ENCODE measurements at places on chromosomes 12 and 14.

GRCh38 chr12:119363037-119363436 lies 28.5 kb downstream of the CCDC60 start:
- no peak for DNase-seq

DNA sequence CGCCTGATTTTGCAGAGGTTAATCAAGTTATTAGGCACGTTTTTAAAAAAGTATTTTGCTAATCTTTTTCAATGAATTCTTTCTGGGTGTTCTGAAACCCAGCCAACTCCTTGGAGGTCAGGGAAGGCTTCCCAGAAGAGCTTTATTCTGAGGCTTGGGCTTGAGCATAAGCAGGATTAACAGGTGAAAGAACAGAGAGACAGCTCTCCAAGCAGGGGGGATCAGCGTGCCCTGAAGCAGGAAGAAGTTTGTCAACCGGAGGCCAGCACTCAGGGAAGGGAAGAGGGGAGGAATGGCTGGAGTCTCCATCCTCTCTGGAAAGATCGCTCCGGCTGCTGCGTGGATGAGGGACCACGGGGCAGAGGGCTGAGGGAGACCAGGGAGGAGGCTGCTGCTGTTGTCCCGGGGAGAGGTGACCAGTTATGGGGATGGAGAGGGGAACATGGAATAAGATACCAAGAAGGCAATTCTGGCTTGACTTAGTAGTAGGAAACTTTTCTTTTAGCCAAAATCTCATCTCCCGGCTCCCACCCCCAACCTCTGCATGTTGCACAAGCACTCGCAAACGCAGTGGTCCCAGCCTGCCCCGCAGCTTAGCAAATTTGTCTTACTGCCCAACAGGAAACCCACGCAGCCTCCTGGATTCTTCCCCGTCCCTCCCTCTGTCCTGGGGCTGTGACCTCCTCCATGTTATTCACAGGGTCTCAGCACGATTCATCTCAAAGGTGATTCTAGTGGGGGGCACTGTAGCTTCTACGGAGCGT lies 1.1 kb upstream of the SSH1 start:
- DNase-seq, result no peak

- no peak for DNase-seq
These were observed 17.6 kb downstream of the SLC38A6 start for GRCh38 chr14:60998617-60999016.

GRCh38 chr12:101064721-101065120 lies 145.3 kb downstream of the SLC5A8 start:
- no peak for DNase-seq

- DNase-seq, result no peak
These were observed 224.5 kb upstream of the FOXG1 start for GRCh38 chr14:28542040-28542439.

- no peak for DNase-seq
These were observed 55.3 kb upstream of the TMCC3 start for GRCh38 chr12:94705676-94706075.

DNA sequence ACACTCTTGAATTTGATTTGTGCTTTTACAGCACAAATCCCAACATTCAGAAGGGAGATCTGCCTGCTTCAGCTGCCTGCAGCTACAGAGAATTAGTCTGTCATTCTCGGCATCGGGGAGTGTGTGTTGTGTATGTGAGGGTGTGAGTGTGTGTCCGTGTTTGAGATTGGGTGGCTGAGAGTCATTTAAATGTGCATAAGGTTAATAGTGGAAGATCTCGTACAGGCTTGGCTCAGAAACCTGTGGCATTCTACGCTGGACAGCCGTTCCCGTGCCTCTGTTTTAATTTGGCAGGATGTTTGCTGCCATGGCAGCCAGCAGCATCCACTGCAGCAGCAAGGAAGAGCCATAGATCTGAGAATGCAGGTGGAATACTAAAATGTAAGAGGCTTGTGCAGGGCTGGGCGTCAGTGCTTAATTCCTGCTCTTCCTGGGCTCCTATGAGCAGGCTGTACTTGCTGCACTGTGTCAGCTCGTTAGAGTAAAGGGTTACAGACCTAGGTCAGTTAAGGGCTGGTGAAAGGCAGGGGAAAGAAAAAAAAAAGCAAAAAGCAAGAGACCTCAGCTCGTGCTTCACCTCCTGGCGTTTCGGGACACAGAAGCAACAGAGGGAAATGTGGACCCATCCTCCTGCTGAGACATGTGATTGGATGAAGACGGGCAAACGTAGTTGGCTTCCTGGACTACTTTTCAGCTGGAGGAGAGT lies 205.4 kb downstream of the NAV3 start:
- DNase-seq, result no peak

- no peak for DNase-seq
These were observed 16.0 kb upstream of the SELPLG start for GRCh38 chr12:108649669-108650068.

GRCh38 chr14:75979071-75979571 lies 2.7 kb downstream of the TGFB3 start:
- no peak for DNase-seq

DNA sequence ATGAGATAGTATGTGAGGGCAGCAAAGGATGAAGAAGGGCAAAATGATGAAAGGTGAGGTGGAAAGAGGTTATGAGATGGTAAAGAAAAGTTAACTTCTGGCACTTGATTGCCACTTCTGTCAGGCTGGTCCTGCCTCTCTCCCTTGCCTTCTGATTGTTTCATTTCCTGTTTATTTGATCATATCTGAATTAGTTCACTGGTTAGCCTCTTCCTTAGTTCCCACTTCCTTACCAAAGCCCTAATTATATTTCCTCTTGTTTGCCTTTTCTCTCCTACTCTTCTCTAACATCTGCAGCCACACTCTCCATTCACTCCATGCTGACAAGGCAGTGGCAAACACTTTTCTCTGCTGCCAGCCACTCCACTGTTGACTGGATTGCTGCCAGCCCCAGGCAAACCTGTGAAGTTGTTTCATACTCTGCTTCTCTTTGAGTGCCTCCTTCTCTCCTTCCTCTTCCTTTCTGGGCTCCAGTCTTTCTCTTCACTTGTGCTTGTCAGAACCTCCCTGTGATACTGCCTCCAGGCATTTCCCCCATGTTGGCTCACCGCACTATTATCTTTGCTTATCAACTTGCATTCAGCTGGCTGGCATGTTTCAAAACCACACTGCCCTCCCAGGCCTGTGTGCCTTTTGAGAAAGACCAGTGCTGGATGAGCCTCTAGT lies 8.1 kb downstream of the PNP start:
- DNase-seq, result no peak

All from activated CD4-positive, alpha-beta T cell treated with anti-CD3 and anti-CD28 coated beads, Interleukin-2, amount 50 U/mL, for 4 hours (primary cell).